Smooth muscle cell of the brain vasculature (primary cell): ENCODE measurements at places on chromosomes 2 and 18.

DNA sequence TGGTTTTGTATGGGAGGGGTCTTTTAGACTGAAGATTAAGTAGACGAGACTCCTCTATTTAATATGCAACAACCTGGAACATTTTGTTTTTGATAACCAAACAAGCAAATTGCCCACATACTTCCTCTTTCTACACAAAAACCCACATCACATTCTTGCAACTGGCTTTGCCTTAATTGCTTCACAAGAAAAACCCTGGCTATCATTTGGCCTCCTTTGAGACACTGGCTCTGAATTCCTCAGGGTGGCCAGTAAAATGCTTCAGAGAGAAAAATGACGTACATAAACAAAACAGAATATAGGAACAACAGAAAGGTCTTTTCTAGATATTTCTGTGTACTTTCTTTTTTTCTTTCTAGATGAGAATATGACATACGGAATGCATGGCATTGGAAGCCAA lies 103.0 kb downstream of the TRIB2 start:
- DNase-seq, result no peak

GRCh38 chr2:240564561-240565332 lies 3.5 kb upstream of the RNPEPL1 start:
- no peak for DNase-seq

- no peak for DNase-seq
Measured at GRCh38 chr2:206482123-206482522, 38.8 kb downstream of the ADAM23 start.

GRCh38 chr2:217328622-217328978 lies 468.7 kb upstream of the TNP1 start:
- DNase-seq, result no peak

GRCh38 chr2:232432598-232433184 lies 23.3 kb upstream of the ALPI start:
- no peak for DNase-seq

GRCh38 chr2:159204381-159205144 lies 81.9 kb downstream of the WDSUB1 start:
- DNase-seq, result no peak

DNA sequence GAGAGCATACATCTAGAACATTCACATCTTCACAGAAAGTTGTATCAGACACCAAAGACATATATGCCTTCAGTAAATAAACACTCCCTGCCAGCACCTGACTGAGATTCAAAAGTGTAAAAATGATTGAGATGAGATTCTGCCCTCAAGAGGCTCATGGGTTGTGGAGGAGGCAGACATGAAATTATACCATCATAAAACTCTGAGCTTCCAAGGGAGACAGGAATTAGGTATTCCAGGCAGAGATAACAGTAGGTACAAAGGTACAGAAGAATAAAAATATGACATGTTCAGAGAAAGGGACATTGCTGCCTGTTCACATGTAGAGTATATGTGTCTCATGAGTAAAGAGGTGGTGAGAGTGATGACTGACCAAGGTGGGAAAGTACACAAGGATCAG lies 322.3 kb downstream of the OSR1 start:
- no peak for DNase-seq

GRCh38 chr18:48629730-48630324 lies 91.0 kb downstream of the CTIF start:
- peak; percentile 96 for DNase-seq

- no peak for DNase-seq
Measured at GRCh38 chr2:217168496-217168895, 308.6 kb upstream of the TNP1 start.

DNA sequence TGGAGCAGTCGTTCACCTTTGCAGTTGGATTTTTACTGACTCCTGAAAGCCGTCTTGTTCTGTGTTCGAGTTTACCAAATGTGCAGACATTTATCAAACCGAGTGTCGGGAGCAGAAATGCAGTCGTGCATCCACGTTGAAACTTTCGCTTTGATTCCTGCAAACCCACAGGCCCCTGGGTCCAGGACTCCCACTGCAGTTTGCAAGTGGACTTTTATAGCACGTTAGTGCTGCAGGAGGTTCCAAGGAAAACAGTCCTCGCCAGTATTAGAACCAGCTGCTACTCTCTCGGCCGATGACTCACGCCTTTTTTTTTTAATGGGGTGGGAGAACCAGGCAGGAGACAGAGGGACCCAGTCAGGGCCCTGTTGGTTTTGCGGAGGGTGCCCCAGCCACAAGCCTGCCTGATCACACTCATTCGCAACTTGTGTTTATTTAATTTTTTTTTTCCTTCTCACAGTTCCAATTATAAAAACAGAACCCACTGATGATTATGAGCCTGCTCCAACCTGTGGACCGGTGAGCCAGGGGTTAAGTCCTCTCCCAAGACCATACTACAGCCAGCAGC lies 90.1 kb downstream of the NFATC1 start:
- DNase-seq, result peak; percentile 89

- no peak for DNase-seq
Measured at GRCh38 chr18:30440351-30440750, 602.2 kb downstream of the DSC3 start.

DNA sequence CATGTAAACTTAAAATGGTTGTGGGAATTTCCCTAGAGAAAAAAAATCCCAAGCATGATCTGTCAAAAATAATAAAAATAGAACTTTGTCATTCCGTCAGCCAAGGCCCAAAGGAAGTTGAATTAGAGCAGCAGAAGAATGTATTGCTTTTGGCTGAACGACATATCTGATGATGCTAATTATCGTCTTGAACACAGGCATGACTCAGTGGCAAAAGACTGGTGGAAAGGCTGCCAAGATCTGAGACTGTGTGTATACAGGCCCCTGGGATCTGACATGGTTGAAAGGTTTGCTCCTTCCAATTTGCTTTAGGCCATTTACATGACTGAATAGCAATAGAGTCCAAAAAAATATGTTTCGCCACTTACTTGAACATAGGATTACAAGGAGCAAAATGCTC lies 1057.1 kb upstream of the CRIM1 start:
- DNase-seq, result peak; percentile 2

DNA sequence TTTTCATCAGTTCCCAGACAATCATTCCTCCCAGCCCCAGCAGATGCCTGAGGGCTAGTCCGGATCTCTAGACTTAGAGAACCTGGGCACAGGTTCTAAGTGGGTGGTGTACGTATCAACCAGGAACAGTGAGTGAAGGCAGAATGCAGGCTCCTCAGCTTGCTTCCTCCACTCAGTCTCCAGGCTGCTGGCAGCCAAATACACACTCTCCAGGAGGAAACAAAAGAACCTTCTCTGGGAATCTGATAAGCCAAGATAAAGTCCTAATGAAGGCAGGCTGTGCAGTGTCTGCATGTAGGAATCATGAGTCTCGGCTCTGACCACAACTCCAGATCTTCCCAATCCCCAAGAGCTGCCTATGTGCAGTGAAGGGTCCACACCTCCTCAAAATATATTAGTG lies 245.7 kb downstream of the SP3 start:
- no peak for DNase-seq

- DNase-seq, result no peak
Measured at GRCh38 chr2:24159708-24160107, 15.1 kb upstream of the FAM228A start.

DNA sequence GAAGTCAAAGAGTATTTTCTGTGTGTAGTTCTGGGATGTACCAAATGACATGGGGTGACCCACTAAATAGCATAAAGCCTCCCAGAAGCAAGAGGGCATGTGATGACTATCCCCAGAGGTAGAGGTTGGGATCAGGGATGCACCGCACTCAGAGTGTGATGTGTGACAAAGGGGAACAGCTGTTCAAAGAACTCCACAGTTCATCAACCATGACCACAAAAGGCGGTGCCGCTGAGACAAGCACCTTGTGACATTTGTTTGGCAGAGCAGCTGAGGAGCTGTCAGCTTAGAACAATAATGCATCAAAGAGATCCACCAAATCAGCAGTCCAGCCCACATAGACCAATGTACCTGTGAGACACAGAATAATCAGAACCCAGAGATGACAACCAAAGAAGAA lies 81.3 kb downstream of the VWC2L start:
- no peak for DNase-seq

GRCh38 chr2:85088921-85089320 lies 44.3 kb upstream of the TCF7L1 start:
- DNase-seq, result no peak

DNA sequence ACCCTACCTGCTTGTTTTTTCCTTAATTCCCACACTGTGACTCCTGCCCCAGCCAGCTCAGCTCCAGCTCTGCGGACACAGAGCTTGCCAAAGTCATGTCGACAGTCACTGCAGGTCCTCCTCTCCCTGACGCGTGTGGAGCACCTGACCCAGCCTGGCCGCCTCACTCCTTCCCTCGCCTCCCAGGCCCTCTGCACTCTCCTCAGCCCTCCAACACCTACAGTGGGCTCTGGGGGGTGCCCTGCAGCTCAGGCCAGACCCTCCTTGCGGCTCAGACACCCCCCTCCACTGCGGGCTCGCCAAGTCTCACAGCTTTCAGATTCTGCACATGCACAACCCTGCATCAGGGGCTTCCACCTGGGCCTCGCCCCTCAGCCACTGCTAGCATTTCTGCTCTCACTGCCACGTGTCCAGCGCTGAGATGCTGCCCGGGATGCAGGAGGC lies 68.3 kb downstream of the NDUFA10 start:
- DNase-seq, result no peak

DNA sequence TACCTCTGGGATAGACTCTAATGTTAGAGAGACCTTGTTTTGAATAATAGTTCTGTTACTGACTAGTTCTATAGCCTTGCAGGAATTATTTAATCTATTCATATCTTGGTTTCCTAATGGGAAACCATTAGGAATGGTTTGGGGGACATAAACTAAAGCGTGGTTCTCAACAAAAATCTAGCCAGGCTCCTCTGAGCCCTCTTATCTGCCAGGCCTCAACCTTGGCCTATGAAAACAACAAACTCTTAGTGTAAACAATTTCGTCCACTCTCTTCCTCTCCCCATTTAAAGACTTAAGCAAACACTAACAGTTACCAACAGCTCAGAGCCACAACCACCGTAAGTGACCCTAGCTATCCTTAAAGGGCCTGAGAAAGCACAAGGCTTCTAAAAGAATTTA lies 10.6 kb upstream of the NBAS start:
- DNase-seq, result no peak

- DNase-seq, result no peak
Measured at GRCh38 chr2:105773568-105773967, 28.9 kb downstream of the NCK2 start.

GRCh38 chr18:35602193-35602820 lies 20.8 kb downstream of the GALNT1 start:
- no peak for DNase-seq

DNA sequence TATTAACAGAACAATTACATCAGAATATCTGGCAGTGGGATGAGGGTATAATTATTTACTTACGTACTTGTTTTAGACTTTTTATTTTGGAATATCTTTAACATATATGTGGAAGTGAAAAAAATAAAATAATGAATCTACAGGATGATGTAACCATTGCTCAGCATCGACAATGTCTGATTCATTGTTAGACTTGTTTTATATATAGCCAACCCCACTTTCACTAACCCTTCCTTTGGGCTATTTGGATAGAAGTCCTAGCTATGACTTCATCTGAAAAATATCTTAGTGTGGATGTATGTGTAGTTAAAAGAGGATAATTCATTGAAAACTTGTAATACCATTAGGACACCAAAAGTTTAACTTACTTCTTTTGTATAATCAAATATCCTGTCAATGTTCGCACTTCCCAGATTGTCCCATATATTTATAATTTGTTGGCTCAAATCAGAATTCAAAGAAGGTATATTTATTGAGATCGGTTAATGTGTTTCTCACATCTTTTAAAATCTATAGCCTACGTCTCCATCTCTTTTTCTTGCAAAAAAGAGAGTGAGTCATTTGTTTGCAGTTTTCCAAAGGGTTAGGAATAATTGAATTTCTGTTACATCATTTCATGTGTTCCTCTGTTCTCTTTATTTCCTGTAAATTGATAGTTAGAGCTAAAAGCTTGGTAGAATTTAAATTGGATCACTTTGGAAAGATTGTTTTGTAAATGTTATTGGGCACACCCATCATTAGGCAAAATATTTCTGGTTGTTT lies 506.1 kb upstream of the FAM98A start:
- DNase-seq, result peak; percentile 10

- no peak for DNase-seq
Measured at GRCh38 chr18:62109676-62110075, 77.2 kb downstream of the PIGN start.

DNA sequence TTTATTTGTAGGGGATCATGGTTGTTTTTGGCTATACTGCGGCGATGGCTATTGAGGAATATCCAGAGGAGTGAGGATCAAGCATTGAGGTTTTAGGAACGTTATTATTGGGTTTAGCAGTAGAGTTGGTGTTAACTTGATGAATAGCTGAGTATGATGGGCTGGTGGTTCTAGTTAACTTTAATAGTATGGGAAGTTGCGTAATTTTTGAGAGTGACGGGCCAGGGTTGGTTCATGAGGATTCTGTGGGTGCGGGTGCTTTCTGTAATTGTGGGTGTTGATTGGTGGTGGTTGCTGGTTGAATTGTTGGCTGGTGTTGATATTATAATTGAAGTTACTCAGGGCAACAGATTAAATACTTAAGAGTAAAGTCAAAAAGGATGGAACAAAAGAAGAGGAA lies 6.0 kb upstream of the RAB6D start:
- DNase-seq, result no peak

GRCh38 chr2:11220445-11220844 lies 65.2 kb downstream of the SLC66A3 start:
- DNase-seq, result no peak

DNA sequence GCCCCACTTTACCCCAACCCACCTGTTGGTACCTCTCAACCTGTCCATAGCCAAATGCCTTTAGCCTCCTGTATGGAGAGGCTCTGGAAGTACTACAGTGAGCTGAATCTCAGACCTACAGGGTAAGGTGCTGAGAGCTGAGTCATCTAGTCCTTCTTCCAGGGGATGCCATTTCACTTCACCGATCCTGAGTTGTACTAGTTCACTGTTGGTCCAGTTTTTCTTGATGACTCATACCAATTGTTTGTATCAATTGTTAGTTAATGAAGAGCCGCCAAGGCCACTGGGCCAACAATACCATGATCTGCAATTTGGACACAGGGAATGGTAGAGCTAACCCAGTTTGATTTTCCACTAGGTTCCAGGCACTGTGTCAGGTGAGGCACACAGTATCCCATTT lies 257.0 kb downstream of the CLIP4 start:
- no peak for DNase-seq
